Endodermal cell (in vitro differentiated cells): ENCODE measurements at places on chromosomes 11 and 22. TPM values are rescaled to one million over a fixed set of nuclear protein-coding genes. Genes with fewer than 3 reads are reported as not detected.
A peak's percentile ranks its signal among the peaks of the same experiment; 100 is the strongest.

The FXYD6 gene
- 53.5 to 58.8 TPM (median 54.1 TPM) in 3 replicates for total RNA-seq

- DNase-seq, result no peak
Observed at GRCh38 chr11:60925868-60926267, 1.6 kb downstream of the TMEM132A start.

The GAL gene
- 97.6 to 119 TPM (median 98.9 TPM) in 3 replicates for total RNA-seq

The FLRT1 gene
- total RNA-seq, result 0.59 TPM in 1 of 3 replicates, not detected in the others

The ASCL2 gene
- total RNA-seq, result 0.16 TPM in 1 of 2 replicates, not detected in the other

DNA sequence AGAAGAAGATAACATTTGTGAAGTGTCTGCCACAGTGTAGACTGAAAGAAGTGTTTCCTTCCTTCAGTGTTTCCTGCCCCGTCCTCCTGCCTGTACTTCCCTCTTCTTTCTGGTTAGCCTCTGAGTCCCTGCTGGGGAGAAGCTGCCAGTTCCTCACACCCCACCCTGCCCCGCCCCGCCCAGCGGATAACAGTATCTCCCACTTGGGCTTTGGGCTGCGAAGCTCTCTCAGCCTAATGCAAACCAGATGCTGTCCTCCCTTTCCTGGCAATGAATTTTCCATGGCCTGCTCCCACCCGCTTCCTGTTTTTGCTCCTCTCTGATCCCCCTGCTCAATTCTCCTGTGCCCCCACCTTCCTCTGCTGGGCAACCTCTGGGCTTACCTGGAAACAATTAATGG, 5.2 kb upstream of the RAB3IL1 start:
- DNase-seq, result peak; percentile 64

DNA sequence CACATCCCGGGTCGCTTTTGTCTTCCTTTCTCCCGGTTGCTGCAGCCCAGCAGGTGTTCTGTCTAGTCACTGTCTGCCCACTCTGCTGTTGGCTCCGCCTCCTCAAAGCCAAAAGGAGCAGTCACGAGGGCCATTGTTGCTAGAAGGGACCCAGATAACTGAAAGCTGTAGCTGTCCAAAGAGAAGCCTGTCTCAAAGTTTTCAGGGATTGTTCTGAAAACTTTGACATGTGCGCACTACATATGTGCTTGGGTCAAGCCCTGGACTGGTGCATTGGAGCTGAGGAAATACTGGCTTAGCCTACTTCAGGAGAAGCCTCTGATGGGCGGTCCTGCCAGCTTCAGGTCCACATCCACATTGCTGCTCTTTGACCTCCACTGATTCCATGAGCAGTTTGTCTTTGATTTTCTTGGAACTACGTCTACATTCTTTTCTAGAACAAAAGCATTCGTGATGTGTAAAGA, 8.8 kb upstream of the OR2AT4 start:
- DNase-seq, result peak; percentile 90

The NXPE1 gene
- not detected in 2 replicates for total RNA-seq

DNA sequence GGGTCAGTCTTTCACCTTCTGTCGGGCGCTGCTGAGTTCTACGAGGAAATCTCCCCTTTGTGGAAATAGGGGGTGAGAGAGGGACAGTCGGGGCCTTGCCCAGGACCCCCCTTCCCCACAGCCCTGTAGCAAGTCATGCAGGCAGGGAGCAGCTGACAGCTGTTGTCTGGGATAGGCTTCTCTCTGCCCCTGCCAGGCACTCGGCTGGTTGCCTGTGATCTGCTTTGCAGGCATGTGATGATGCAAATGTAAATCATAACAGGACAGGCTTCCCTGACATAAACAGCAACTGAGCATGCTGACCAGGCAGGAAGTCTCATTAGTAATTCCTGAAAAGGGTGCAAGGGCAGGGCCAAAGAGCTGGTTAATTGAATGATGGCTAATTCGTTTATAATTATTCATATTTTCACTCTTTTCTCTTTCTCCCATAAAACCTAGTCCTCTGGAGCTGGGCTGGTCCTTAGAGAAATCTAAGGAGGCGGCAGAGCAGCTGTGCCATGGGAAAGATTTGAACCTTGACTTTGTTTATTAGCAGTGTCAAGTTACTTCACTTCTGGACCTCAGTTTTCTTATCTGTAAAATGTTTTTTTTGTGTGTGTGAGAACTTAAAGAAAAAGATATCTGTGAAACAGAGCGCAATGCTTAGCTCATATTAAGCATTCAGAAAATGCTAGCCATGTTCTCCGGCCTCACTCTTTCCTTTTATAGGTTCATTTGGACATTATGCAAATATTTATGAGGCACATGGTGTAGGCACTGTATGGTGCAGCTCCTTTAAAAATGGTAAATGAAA, 129.7 kb downstream of the LDLRAD3 start:
- DNase-seq, result no peak

- DNase-seq, result no peak
Observed at GRCh38 chr22:20136603-20136873, 4.9 kb downstream of the ZDHHC8 start.

- DNase-seq, result peak; percentile 60
Observed at GRCh38 chr22:43152357-43153071, 1.2 kb downstream of the TSPO start.

GRCh38 chr11:107856981-107857517, 1.5 kb downstream of the SLC35F2 start:
- DNase-seq, result peak; percentile 62

DNA sequence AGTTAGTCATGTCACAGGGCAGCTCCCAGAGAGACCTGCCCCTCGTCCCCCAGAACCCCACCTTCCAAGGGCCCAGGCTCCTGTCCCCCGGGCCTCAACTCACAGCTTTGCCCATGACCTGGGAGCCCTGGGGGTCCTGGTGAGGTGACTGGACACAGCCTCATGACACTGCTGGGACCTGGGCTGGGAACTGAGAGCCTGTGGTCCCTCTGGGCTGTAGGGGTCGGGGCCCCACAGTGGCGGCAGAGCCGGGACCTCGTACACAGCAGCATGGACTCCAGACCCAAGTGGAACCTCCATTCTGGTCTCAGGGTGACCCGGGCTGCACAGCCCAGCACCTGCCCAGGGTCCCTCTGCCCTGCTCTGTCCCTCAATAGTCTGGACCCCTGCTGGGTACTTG, 6.9 kb downstream of the APOBEC3A start:
- DNase-seq, result no peak

- peak; percentile 51 for DNase-seq
Observed at GRCh38 chr22:42962295-42963230, 52.4 kb downstream of the PACSIN2 start.

- DNase-seq, result no peak
Observed at GRCh38 chr11:19472679-19473078, 231.9 kb upstream of the E2F8 start.

The FAM111B gene
- total RNA-seq, result 5.2 to 25.2 TPM (median 23.1 TPM) in 3 replicates

DNA sequence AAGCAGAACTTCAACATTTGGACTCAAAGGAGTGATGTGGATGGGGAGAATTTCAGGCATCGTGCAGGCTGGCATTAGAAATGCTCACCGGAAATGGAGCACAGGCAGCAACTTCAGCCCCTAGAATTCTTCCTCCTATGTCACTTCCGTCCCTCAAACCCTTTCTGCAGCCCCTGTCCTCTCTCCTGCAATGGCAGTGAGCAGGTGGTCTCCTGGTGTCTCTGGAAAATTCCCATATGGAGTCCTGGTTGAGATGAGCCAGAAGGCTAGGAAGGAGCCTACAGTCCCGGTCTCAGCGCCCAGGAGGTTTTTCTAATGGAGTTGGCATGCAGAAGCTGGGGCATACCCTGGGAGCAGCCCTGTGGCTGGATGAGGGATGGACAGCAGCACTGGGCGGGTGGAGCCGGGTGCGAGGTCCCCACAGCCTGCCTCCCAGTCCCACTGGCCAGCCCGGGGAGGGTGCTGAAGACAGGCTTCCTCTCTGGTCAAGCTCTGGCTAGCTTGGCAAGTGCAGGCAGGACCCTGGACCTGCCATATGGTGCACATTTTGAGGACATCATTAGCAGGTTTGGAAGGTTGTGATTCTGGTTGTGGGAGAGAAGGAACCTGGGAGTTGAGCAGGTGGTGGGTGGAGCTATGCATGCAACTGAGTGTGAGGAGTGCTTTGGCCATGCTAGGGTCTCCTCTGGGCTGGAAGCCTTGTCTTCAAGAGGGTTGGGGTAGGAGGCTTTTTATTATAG, 59.8 kb upstream of the B3GAT1 start:
- peak; percentile 38 for DNase-seq

DNA sequence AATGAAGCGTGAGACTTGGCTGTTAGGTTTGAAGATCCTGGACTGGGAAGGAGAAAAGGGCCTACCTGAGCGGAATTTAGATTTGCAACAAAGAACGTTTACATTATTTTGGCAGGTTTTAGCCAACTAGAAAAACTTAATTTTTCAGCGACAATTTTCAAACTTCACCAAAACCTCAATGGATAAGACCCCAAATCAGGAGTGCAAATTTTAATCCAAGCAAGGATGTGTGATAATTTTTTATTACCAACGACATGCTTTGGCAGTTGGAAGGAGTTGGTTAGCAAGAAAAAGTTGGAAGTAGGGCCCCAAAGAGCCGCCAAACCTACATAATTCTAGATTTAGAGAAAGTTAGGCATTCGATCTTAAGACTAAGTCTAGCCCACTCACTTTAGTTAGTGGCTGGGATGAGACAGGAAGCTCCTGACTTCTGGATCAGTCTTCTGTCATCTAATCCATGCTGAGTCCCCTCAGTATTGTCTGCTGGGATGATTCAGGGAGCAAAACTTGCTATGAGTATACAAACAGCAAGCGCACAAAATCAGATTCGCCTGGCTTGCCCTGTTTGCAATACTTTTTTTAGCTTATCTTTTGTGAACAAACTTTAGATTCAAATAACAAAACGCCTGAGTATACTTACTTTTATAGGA, 787 bp upstream of the RDX start:
- peak; percentile 56 for DNase-seq

- no peak for DNase-seq
Observed at GRCh38 chr22:32574958-32575910, 100.6 kb downstream of the FBXO7 start.

DNA sequence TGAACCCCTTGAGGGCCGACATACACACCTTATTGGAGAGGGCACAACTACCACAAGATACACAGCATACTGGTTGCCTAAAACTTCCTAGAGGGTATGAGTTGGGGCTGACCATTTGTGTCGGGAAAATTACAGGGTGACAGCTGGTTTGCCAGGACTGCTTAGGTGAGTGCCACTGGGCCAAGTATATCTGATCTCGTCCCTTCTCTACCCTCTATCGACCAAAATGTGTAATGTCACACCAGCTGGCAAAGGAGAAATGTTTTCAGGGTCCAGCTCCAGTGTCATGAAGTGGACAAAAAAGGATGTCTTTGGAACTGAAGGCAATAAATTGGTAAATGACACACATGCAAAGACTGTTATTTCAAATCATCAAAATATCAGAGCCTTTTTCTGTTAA, 126.1 kb downstream of the PGR start:
- peak; percentile 53 for DNase-seq

GRCh38 chr11:69442012-69442806, 39.3 kb upstream of the LINC01488 start:
- peak; percentile 67 for DNase-seq

GRCh38 chr11:65429724-65430405, 7.3 kb downstream of the NEAT1 start:
- peak; percentile 79 for DNase-seq

DNA sequence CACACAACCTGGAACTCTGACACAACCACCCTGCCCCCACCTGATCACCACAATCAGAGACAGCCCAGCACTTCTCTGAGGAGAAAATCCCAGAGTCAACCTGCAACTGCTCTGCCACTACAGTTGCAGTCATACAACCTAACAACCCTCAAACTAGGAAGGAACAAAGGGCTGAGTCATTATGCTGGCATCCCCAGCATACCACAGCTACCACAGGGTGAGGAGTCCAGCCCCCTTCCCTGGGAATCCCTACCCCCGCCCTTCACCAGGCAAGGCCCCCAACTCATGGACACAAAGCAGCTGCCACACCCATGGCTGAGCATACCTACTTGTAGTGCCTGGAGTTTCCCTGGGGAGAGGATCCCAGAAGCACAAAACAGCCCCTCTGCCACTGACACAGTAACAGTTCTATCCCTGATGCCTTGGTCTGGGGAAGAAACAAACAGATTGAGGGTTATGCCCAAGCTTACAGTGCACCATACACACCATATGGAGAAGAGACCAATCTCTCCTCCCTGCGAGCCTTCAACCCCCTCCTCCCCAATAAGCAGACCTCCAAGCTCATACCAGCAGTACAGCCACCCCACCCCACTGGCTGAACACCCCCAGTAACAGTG, 68.5 kb upstream of the C11orf58 start:
- peak; percentile 87 for DNase-seq

- DNase-seq, result peak; percentile 81
Observed at GRCh38 chr11:46906609-46907041, 11.7 kb downstream of the LRP4 start.

- no peak for DNase-seq
Observed at GRCh38 chr22:40703736-40704135, 24.5 kb downstream of the MCHR1 start.

GRCh38 chr11:74673693-74674360, 57.4 kb downstream of the CHRDL2 start:
- DNase-seq, result peak; percentile 25

GRCh38 chr11:85787809-85788760, 22.9 kb downstream of the SYTL2 start:
- no peak for DNase-seq
